Urinary bladder (tissue), 4 donors: ENCODE measurements at places on chromosomes 2 and 18. TPM values are rescaled to one million over a fixed set of nuclear protein-coding genes. Genes with fewer than 3 reads are reported as not detected.
A peak's percentile ranks its signal among the peaks of the same experiment; 100 is the strongest.

- no peak for DNase-seq
Observed at GRCh38 chr2:228653884-228654283, 472.4 kb upstream of the SPHKAP start.

GRCh38 chr2:60067006-60067405 is 486.4 kb downstream of the BCL11A start:
- DNase-seq = no peak

GRCh38 chr2:44205169-44205568 is 36.5 kb downstream of the PPM1B start:
- DNase-seq = no peak

DNA sequence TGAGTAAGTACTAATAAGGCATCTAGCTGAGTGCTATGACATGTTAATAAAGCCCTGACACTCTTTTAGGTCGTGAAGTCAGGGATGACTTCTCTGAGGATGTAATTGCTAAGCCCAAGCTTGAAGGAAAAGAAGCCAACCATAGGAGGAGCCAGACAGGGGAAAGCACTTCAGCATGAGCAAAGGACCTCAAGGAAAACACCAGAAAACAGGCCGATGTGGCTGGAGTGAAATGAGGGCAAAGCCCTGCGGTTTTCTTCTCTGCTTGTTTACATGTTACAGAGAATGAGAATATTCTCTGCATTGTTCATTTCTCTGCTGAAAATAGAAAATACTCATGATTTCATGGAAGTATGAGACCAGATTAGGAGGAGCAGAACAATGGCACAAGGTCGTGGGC is 112.5 kb upstream of the ARHGAP28 start:
- no peak for DNase-seq

DNA sequence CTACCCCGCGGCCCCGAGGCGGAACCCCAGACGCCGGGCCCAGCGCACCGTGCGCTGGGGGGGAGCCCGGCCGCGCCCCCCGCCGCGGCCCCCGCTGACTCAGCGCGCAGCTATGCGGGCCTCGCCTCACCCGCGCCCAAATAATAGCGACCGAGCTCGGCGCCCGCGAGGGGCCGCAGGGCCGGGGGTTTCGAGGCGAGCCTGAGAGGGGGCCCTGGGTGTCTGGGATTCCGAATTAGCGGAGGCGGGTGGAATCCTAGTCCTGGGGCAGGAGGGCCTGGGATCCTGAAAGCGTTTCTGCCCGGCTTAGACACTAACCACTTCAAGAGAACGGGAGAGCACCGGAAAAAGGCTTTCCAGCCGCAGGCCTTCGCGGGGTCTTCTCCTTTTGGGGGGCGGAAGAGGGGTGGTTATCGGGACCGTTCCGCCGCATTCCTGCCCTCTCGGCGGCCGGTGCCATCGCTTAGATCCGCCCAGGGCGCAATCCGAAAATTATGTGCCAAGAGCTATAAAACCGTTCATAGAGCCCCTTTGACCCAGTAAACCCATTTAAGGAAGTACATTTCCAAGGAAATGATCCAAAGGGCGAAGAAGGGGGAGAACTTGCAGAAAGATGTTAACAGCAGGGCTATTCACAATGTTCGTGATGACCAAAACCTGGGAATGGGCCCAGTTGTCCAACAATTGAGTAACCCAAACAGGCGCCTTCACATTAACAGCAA is 681 bp upstream of the ROCK2 start:
- DNase-seq = peak; percentile 74

DNA sequence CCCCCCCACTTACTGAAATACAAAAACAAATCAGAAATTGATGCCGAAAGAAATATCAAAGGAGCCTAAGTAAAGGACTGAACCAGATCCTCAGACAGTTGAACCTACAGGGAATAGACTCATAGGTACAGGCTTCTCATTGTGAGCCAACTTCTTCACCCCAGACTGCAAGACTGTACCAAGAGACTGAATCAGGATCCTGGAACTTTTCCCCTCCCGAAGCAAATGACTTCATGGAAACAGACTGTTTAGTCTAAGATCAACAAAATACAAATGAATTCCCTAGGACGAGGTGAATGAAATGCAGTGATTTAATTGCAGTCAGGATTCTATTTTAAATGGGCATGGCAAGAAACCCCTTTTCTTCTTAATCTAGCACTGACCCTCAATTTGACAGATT is 53.6 kb upstream of the RNF152 start:
- no peak for DNase-seq

- DNase-seq = no peak
Observed at GRCh38 chr2:203690441-203691047, 15.9 kb upstream of the CD28 start.

DNA sequence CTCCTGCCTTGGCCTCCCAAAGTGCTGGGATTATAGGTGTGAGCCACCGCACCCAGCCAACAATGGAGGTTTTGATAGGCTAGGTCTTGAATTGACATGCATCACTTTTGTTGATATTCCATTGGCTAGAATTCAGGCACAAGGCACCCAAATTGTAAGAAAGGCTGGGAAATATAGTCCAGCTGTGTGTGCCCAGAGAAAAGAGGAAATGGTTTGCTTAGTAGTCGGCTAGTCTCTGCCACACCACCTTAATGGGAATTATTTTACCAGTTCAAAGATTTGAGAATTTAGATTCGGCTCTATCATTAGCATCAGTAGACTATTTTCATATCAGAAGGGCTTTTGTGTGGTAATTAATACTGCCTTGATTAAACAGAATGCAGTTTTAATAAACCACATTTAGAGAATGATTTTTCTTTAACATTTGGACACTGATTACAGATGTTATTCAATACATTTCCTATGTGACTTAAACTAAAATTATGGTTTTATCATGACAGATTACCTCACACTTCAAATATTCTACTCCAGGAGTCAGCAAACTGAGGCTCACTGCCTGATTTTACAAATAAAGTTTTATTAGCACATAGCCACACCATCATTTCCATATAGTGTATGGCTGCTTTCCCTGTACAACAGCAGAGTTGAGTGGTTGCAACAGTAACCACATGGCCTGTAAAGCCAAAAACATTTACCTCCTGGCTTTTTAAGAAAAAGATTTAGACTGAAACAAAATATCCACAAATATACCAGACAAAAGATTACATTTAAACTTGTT is 27.4 kb downstream of the DBI start:
- DNase-seq = no peak

DNA sequence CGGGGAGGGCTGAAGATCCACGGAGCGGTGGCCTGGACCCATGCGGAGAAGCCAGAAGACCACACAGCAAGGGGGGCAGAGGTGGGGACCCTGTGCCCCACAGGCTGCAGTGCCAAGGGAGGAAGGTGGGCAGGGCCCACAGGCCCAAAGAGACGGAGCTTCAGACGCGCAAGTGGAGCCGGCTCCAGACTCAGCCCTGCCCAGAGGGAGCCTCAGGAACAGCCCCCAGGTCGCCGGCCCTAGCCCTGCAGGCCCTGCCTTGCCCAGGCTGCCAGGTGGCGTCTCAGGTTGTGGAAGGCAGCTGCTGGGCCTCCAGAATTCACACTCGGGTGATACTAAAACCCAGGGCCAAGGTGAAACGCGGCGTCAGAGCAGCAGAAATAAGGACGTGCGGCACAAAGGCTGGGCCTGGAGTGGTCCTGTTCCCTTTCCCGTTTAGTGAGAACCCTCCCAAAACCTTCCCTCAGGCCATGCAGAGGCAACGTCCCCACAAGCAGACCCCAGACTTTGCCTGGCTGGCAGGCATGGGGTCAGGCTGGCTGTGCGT is 36.8 kb downstream of the SLC66A2 start:
- DNase-seq = no peak

DNA sequence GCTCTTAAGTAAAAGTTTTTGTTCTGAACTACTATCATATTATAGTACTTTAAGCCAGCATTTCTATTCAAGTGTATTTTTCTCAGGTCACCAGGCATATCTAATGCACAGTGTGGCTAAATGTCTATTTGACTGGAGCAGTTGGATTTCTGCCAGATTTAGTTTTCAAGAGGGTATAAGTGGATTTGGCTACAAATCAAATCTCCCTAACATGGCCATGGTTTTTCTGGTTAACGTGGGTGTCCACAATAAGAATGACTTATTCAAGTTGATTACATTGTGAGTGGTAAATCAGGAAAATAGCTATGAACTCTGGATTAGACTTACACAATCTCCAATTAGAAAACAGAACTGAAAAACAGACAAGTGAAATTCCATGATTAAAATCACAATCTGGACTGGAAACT is 5.7 kb upstream of the CHN1 start:
- DNase-seq = no peak

DNA sequence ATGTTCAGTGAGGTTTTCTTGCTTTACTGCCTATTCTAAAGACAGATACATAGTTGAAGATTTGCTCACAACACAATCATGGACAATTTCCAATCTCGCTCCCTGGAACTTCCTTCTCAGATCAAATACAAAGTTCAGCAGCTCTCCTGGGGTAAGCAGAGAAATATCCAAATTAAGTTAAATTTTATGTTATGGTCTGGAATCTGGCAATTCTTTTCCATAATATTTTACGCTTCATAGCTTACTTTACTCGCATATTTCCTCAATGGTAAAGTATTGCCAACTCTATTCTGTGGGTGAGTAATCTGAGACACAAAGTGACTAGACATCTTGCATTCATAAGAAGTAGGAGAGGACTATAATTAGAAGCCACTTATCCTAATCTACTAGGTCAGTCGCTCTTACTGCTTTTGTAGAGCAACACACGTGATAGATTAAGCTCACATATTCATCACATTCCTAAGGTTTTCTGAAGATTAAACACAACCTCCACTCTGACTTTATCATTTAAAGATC is 529.4 kb downstream of the CCDC85A start:
- no peak for DNase-seq

- no peak for DNase-seq
Observed at GRCh38 chr18:40473221-40474029, 1481.6 kb upstream of the PIK3C3 start.

GRCh38 chr2:168079236-168079635 is 168.2 kb downstream of the STK39 start:
- no peak for DNase-seq

DNA sequence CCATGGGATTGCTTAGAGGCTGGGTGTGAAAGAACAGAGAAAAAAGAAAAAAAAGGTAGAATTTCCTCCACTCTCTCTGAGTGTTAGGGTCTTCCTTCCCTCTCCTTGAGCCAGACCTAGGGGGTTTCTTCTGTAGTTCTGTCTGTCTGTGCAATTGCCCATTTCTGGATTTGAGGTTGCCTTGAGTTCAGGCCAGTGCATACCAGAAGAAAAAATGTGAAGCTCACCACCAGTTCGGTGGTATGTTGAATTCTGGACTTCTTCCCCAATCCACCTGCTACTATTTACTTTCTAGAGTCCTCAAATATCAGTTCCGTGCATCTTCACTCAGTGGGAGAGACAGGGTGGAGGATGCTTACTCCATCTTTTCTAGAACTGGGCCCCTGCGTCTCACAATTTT is 15.3 kb upstream of the SELENOI start:
- no peak for DNase-seq

DNA sequence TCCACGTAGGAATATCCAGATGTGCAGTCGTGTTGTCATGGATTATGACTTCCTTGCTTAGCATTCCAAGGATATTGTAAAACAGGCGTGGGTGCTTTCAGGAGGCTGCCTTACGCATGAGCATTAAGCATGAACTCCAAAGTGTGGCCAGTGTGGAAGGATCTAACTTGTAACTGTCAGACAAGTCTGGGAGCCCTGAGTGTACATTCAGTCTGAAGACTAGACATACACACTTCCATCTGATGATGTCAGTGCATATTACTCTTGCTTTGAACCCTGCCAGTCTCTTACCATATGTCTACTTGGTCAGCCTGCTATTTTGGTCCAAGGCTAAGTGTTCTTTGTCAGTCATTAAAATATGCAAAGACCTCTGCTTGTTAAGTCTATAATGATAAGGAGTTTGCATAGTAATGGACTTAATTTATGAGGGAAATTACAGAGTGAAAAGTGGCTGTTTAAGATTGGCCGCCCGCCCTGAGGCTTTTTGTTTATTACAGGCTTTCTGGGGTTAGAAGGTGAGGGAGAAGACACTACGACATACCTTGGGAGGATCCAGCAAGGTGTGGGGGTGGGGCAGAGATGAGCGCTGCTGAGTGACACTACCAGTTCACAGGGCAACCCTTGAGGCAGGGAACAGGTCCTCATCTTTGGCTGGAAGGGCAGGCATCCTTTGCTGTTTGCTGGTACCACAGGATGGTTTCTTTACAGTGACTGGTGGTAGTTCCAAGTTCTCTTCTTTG is 48.3 kb downstream of the CABLES1 start:
- DNase-seq = no peak

DNA sequence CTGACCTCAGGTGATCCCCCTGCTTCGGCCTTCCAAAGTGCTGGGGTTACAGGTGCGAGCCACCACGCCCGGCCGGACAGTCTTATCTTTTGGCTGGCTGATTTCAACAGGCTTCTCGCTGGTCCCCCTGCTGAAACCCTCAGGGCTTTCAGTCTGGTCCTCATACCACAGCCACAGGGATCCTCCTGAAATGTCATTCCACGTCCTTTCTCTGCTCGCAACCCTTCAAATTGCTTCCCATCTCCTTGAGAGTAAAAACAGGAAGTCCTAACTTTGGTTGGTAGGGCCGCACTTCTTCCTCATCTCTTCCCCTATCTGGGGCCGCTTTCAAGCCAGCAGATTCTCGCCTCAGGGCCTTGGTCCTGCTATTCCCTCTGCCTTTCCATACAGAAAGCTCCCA is 1.4 kb upstream of the CAB39 start:
- DNase-seq = no peak

DNA sequence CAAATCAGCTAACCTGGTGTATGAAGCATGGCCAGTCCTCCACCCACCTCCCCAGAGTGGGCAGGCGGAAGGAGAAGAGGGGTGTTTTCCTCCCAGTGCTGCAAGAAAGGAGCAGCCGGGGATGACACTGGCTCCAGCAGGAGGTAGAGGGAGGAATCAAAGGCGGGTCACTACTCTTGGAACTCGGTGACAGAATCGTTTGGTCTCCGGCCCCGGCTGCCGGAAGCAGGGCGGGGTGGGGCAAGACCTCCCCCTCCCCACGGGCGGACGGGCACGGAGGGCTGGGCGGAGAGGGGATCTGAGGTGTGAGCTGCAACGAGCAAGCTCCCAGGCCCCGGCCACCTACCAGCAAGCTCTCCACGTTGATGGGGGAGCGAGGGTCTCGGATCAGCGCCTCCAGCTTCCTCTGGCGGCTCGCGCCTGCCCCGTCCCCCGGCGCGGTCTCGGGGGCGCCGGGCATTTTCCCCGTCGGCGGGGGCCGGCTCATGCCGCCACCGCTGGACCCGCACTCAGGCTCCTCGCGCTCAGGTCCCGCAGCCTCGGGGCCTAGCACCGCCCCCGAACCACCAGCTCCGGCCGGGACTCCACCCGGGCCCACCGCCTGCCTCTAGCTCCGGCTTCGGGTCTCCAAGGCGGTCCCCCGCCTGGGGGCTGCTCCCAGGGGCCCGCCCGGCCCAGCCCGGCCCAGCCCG is 640 bp downstream of the ROCK2 start:
- DNase-seq = no peak

Gene SLC5A6
- 8.2 TPM for total RNA-seq

Gene ACMSD
- not detected for total RNA-seq

Gene SRD5A2
- 16.2 TPM for total RNA-seq

Gene CROCC2
- total RNA-seq = not detected

Gene FHOD3
- total RNA-seq = 27.2 TPM

Gene SERPINB11
- 3.5 TPM for total RNA-seq

Gene CHRNA1
- total RNA-seq = 6.3 TPM
